ENCODE measurements at places on chromosomes 16 and 17.

- no peak for DNase-seq
Observed at GRCh38 chr16:56872863-56873391, 7.9 kb downstream of the SLC12A3 start.

- DNase-seq: no peak
Observed at GRCh38 chr17:55829995-55830612, 79.3 kb downstream of the PCTP start.

- no peak for DNase-seq
Observed at GRCh38 chr17:82013772-82014321, 8.8 kb downstream of the CENPX start.

- DNase-seq: no peak
Observed at GRCh38 chr16:19396555-19397011, 21.1 kb upstream of the TMC5 start.

GRCh38 chr16:3717235-3718018, at the start of gene TRAP1:
Gene TRAP1, minus strand, starts transcription at chr16:3717524. Its CDS starts 16 bp downstream, at chr16:3717508.
- peak; percentile 72 for DNase-seq

DNA sequence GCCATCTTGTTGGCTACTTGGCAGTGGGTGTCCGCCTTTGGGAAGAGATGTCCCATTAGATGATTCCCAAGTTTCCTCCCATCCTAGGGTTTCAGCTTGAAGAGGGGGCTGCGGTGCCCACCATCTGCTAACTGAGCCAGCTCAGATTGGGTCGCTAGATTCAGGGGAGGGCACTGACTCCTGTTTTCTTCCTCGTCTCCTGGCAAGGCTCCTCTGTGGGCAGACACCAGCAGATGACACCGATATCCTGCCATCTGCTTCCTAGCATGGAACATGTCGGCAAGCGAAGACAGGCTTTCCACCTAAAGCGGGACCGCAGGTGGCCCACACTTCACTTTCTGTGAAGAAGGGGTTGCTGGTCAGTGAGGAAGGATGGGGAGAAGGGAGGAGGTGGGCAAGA, 27.3 kb downstream of the C17orf75 start:
- no peak for DNase-seq

DNA sequence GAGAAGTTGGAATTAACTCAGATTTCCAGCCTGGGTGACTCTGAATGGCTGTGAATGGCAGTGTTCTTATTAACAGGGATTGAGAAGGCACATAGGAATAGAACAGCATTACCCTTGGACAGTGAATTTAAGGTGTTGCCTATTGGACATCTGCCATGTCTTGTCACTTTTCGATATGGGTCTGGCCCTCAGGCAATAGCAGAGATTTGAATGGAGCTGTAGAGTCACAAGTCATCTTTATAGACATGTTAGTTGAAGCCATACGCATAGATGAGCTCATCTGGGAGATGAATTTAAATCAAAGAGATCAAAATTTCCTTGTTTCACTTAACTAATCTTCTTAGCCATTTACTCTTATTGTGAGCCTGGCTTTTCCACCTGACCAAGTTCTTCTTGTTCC, 14.9 kb upstream of the DHRS11 start:
- DNase-seq: no peak

GRCh38 chr16:3400779-3401688, at the start of the genes ZNF174 and ZSCAN32:
Gene ZNF174, plus strand, starts transcription at chr16:3401215. Its CDS starts 790 bp downstream, at chr16:3402005.
Gene ZSCAN32, minus strand, starts transcription at chr16:3401004. Its CDS starts 3,447 bp downstream, at chr16:3397557.
- DNase-seq: peak; percentile 99

DNA sequence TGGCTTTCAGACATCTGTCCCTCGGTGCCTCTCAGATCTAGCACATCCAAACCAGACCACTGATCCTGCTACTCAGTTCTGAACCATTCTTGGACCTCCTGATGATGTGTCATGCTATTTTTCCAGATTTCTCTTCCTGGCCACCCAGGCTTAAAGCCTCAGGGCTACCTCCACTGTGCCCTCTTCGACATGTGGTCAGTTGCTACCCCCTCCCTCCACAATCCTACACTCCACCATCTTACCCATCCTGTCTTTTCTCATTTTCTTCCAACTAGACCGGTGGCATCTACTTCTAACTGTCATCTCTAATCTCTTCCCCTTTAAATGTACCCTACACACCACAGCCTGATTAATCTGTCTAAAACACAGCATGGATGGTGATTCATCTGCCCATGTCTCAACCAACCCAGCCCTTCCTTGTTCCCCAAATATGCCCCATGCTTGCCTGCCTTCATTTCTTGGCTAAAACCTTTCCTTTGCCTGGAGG, 478.6 kb downstream of the SLC39A11 start:
- peak; percentile 50 for DNase-seq

DNA sequence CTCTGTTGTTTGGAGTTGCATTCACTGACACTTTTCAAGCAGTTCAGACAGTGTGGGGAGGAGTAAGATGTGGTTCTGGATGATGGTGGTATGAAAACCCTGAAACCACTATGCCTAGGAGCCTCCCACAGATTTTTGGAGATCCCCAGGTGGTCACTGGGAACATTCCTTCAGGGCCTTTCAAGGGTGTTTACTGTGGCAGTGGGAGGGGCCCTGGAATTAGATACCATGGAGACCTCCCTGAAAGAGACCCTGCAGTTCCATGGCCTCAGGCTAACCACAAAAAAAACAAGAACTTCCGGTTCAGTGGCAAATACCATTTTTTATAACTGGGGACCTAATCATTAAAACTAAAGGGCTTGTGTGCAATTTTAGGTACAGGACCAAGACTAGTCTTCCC, 79.9 kb downstream of the TMEM100 start:
- DNase-seq: no peak

DNA sequence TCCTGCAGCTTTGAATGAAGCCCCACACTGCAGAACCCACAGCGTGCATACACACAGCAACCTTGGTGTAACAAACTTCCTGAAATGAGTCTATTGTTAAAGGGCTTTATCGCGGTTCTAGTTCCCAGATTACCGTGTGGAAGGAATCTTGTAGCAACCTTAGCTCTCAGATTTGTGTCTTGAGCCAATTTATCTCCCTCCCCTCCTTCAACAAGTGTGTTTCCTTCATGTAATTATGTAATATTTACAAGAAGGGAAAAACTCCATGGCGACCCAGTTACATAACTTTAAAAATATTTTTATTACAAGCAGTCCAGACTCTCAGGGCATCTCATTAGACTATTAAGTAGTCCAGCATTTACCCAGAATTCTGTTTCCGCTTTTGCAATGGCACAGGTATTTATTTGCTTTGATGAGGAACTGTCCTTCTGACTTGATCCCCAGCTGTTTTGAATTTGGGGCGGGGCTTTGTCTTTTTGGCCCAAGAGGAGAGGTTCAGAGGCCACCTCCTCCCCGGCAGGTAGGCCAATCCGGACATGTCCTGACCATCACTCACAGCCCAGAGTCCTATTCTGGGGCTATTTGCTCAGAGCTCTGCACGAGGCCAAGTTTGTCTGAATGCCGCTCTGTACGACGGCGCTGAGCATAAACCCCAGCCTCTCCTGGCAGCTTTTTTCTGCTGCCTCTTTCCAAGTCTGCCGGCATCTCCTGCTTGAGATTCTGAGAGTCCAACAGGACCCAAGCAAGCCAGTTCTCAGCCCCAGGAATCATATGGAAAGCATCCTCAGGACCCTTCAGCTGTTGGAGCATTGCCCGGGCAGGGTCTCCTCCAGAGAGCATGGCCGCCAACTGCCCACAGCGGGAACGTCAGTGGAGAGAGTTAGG, 35.6 kb downstream of the CLEC16A start:
- DNase-seq: peak; percentile 67

DNA sequence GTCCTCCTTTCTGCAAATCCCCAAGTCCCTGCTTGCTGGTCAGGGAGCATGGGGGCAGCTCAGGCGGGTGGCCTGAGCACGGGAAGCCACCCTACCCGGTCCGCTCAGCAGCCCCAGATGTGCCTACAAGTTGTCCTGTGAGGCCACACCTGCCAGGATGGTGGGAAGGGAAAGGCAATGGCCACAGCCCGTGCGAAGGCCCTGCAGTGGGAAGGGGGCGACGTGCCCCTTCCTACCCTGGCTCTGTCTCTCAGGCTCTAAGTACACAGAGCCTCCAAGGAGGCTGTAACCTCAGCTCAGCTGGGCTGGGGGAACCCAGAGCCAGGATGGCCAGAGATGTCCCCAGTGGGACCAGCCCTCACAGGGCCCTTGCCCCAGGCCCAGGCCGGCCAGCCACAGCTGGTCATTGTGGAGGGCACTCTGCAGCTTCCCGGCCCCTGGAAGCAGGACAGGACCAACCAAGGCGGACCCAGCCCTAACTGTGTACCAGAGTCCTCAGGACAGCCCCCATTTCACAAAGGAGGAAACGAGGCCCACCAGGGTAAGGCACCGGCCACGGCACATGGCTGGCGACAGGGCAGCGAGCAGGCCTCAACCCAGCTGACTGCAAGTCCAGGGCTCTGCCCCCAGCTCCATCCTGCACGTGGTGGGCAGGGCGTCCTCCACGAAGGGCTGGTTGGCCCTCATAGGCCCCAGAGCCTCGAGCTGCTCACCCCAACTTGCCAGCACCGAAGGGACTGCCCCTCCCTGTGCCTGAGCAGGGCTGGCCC, 82.3 kb downstream of the RTN4RL1 start:
- no peak for DNase-seq

- DNase-seq: no peak
Observed at GRCh38 chr17:78966123-78966813, 13.5 kb downstream of the LGALS3BP start.

DNA sequence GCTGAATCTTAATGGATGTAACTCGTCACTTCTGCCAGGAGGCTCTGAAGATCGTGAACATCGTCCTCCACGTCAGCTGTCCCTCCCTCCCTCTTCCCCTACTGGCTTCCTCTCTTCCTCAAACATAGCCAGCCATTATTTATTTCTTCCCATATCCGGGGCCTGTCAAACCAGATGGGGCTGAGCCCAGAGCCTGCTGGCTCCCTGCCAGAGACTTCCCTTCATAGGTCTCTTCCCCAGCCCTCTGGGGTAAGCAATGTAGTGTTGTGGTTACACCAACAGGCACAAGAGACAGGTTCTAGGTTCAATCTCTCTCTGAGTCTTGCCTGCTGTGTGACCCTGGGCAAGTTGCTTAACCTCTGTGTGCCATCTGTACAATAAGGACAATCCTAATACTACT, 40.1 kb upstream of the ZFP90 start:
- DNase-seq: no peak

GRCh38 chr17:18261146-18261515, 669 bp downstream of the MIEF2 start:
- peak; percentile 38 for DNase-seq

DNA sequence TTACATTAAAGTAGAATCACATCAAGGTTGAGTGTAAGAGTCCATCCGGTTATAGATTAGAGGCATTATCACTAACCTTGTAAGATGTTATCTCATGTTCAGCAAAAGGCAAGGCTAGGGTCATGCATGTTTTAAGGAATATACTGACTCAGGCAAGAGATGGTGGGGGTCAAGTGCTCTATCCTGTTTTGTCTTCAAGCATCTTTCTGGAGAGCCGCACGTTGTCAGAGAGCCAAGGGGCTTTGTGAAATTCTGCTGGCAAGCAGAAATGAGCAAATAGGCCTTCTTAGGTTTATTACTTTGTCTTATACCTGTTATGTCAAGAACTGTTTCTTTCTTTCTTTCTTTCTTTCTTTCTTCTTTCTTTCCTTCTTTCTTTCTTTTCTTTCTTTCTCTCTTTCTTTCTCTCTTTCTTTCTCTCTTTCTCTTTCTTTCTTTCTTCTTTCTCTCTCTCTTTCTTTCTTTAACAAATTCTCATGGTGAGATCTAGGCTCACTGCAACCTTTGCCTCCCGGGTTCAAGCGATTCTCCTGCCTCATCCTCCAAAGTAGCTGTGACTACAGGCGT, 47.3 kb upstream of the IL34 start:
- no peak for DNase-seq

DNA sequence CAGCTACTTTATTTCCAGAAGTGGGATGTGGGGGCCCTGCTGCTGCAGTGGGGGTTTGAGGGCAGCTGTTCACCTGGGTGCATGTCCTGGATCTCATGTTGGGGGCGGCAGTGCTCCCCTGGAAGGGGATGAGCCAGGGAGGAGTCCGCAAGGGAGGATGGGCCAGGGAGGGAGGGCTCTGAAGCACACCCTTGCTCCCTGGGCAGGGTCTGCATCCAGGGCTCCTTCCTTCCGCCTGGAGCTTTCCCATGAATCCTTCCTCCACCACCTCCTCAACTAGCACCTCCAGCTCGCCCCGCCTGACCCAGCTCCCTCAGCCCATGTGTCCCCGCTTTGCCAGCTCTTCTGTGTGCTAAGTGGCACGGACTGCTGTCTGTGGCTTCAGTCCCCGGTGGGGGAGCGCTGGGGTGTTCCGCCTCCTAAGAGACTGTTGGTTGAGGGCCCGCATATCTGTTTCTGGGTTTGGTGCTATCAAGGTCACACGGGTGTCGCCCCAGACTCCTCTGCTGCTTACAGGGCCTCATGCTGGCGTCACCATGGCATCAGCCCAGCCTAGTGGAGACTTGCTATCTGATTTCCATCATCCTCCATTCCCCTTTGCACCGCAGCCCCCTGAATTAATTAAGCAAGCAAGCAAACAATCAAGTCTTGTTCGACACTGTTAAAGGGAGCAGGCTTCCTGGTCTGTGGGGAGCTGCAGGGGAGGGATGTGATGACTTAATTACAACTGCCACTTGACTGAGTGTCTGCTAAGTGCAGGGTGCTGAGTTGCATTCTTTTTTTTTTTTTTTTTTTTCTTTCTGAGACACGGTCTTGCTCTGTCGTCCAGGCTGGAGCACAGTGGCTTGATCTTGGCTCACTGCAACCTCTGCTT, 71.8 kb downstream of the PRKCA start:
- DNase-seq: no peak

DNA sequence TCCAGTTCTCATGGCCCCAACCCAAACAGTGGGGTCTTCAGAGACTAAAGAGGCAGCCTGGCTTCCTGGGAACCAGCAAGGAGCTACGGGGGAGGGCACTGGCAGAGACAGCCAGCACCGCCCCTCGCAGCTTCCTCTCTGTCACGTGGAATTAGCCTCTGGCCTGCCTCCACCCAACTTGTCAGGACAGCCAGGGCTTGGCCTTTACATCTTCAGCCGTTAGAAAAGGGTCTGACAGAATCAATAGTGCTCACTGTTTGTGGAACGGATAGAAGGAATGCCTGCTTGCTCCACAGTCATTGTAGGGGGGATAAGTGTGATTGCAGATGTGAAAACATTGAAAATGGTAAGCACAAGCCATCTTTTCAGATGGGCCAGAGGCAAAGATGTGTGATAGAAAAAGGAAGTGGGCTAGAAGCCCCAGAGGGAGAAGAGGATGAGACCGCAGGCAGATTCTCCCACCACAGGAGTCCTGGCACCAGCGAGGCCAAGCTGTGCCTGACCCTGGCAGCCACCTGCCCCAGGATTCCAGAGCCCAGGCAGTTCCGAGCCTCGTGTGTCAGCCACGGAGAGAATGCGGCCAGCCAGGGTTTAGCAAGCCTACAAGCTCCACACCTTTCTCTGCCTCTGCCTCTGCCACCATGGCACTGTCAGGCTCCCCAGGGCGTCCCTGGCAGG, 18.6 kb downstream of the GRIN2C start:
- peak; percentile 51 for DNase-seq

GRCh38 chr17:7435676-7436555, 681 bp downstream of the TMEM102 start:
- no peak for DNase-seq
